Vagina (tissue), 2 donors: ENCODE measurements at places on chromosomes 3 and 15.

GRCh38 chr3:179531576-179531975, 31.1 kb upstream of the ACTL6A start:
- DNase-seq, result no peak

DNA sequence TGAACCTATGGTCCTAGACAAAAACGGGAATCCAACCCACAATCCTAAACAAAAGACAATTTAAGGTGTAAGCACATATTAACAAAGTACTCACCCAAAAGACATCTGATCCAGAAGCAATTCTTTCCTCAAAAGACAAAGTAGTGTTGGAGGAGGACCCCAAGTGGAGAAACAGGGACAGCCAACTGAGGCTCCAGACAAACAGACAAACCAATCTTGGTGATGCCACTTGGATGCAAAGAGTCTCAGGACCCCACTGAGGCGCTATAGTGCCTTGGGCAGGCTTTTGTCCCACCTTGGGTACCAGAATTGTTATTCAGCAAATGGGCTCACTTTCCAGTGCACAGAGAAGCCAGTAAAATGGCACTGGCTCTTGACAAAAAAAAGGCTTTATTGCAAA, 613.8 kb downstream of the DIPK2A start:
- DNase-seq, result no peak

GRCh38 chr3:170258105-170258487, 35.9 kb downstream of the PRKCI start:
- DNase-seq, result no peak

DNA sequence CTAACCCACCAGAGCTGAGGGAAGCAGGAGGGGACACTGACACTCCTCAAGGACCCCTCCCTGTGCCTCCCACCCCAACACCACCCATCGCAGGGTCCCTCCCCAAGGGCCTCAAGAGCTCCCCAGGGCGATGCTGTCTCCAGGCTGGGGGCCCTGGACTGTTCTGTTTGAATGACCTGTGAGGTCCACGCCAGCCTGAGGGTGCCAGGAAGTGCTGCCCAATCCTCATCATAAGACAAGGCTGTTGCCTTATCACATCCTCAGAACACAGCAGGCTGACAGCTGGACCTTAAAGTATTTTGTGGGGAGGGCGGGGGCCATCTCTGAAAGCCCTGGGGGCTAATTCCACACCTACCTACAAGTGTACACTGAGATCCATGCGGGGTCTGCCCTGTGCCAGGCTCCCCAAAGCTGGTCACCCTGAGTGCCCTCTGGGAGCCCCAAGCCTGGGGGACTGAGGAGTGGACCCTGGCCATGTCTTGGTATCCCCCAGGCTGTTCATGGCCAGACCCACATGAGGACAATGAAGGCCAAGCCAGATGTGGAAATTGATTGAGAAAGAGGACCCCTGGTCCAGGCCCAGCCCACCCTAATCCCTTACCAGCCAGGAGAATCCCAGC, 23.8 kb upstream of the GOLGA6C start:
- no peak for DNase-seq

DNA sequence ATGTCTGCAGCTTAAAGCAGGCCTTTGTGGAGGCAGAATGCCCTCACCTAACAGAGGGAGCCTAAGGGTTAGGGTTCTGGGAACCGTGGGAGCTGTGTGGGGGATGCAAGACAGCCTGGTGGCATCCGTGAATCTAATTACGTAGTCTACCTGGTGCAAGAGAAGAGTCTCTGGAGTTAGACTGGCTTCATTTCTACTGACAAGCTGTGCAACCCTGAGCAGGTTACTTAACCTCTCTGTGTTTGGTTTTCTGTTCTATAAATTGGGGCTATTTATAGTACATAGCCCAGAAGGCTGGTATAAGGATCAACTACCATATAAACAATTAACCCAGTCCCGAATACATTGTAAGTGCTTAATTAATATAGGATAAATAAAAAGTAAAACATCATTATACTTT, 8.3 kb downstream of the TNFAIP8L3 start:
- no peak for DNase-seq

DNA sequence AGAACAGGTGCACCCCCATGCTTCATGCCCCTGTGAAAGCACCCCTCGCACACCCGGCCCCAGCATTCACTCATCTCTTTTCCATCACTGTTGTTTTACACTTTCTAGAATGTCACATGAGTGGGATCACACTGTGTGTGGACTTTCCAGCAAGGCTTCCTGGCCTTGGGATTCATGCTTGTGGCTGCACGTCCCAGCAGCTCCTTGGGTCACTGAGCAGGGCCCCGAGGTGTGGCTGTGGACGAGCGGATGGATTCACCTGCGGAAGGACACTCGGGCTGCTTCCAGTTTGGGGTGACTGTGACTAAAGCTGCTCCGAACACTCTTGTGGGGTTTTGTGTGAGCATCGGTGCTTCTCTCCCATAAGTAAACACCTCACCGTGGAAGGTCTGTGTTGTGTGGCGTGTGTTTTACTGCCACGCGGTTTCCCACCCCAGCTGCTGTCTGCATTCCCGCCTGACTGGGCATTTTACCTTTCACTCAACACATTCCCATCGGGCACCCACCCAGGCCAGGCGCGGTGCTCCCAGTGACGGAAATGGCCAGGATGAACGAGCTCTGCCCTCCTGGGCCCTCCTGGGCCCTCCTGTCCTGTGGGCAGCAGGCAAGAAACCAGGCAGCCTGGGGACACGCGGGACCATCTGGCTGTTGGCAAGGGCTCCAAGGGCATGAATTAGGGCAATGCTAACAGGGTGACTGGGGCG, 41.4 kb downstream of the DNAJB8 start:
- no peak for DNase-seq

DNA sequence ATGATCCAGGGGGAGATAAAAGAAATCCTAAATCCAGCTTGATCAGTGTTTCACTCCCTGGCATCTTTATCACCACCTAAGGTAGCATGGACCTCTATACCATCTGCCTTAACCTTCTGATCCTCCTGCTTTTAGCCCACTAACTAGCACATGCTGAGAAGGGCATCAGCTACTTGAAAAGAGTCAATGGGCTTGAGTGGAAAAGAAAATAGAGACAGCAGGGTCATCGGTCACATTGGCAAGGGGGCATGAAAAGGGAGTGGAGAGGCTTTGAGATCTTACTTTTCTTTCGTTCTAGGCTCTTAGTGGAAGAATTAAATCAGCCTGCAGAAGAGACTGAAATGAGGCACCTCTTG, 239 bp upstream of the ZFYVE19 start:
- no peak for DNase-seq

- DNase-seq, result no peak
Measured at GRCh38 chr3:58639001-58639400, 27.6 kb downstream of the FAM3D start.

DNA sequence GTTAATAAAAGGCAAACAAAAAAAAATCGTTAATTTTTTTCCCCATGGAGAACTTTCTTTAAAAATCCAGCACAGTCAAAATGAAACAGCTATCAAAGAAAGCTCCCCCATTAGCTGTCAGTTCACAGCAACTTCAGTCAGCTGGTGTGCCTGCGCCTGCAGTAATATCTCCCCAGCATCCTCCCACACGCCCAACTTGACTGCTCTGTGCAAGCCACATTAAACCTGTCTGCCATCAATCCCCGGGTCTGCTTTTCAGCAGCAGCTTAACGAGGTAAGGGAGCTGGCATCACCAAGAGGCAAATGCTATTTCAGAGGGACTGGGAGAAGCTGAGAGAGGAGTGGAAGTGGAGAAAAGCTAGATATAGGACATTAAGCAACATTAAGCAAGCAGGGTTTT, 337.5 kb downstream of the GAP43 start:
- DNase-seq, result no peak

DNA sequence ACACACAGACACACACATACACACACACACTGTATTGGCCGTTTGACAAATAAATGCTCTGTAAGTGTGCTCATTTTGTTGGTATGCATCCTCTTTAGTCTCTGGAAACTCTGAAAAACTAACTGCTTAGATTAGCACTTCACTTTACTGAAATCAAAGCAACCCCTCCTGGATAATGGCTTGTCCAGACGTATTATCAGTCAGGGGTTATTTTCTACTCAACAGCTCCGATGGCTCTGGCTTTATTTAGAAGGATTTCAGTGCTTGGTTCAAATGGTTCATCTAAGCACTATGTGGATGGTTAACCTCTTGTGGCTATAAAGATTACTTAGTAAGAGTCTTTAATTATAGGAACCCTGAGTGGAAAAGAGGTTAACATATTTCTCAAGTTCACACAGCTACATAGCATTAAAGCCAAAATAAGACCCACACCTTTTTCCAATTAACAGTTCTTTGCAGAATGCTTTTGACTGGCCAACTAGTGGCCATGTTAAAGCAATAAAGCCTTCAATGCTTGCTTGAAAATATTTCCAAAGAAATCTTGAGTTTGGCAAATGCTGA, 516.1 kb upstream of the NAALADL2 start:
- no peak for DNase-seq

GRCh38 chr15:81573098-81573746, 199.2 kb upstream of the TMC3 start:
- DNase-seq, result no peak

DNA sequence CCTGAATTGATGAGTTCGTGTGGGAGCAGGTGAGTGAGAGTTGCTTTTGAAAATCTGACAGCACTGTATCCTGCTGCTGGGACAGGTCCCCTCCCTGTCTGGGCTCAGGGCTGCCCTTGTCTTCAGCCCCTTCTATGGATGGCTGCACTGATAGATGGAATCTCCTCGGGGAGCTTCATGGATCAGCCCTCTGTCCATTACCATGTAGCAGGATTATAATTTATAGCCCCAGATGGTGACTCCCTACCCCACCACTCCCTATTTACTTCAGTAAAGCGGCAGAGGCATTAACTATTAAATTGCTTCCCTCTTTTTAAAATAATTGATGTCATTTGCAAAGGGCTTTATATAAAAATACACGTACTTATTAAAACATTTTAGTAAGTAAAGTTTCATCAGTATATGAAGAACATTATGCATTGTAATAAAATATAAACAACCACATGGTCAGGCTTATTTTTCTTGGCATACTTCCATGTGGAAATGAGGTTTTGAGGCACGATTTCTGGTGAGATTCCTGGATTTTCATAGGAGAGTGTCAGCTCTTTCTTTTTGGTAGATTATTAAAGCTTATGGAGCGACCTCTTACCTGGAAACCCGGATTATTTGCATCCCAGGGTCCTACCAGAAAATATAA, 38.5 kb downstream of the MAP3K13 start:
- no peak for DNase-seq

- DNase-seq, result no peak
Measured at GRCh38 chr3:116601206-116601605, 108.4 kb upstream of the TUSC7 start.

DNA sequence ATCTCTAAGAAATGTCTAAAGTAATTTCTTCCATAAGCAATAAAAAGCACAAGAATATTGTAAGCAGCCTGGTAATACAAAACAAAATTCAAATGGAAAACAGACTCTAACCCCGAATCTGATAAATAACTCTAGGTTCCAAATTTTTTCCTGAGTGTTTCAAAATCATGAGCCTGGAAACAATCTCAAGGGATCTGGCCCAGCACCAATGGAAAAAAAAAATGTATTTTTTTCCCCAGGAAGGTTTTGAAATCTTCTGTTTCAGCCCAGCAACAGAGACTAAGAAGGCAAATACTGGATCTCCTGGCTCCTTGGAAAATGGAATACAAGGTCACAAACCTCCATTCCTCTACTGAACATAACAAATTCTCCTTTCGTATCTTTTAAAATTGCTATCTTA, 13.0 kb downstream of the TBC1D2B start:
- no peak for DNase-seq

DNA sequence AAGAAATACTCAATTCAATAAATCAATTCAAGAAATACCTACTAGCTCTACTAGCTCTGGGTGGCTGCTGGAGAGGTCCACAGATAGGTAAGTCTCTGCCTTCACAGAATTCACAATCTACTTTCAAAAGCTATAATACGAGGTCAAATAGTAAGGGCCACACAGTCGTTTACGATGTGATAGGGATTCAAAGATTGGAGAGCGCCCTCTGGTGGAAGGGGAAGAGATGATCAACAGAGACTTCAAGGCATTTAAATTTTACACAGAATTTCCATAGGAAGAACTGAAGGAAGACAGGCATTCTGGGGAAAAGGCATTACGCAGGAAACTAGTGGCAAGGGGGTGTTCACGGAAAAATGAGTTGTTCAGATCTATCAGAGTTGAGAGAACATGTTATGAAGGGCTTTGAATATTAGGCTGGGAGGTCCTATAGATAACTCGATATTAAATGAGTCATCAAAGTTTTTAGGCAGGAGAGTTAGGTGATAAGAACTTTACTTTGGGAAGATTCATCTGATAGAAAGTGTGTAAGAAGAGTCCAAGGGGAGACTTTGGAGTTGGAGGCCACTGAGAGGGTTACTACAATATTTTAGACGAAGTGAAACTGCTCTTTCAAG, 128.8 kb downstream of the FRMD5 start:
- no peak for DNase-seq

DNA sequence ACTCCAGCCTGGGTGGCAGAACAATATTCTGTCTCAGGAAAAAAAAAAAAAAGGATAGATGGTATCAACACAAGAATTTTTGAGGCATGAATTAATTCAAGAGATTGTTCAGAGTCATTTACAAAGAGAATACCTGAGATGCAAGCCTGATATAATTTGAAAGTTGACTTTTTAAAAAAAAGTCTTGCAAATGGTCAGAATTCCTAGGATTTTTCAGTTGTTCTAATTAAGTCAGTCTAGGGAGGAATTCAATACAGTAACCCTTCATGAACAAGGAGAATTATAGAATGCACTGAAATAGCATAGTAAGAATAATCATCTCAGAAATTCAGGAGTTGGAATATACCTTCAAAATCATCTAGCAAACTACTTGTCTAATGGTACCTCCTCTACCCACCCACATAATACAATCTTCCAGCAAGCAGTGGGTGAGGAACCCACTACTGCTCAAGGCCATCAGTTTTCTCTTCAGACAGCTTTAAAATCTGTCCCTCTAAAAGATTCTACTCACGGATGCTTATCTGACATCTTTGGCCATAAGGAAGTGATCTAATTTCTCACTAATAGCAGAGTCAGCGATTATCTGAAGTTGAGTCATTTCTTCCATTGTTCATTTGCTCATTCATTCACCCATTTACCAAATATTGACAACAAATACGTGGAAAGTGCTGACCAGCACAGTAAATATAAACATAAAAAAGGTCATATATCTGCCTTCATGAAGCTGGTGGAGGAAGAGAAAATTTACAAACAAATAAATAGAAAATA, 159.6 kb downstream of the GREM1 start:
- no peak for DNase-seq

GRCh38 chr3:71243229-71243628, 340.3 kb downstream of the FOXP1 start:
- DNase-seq, result no peak

DNA sequence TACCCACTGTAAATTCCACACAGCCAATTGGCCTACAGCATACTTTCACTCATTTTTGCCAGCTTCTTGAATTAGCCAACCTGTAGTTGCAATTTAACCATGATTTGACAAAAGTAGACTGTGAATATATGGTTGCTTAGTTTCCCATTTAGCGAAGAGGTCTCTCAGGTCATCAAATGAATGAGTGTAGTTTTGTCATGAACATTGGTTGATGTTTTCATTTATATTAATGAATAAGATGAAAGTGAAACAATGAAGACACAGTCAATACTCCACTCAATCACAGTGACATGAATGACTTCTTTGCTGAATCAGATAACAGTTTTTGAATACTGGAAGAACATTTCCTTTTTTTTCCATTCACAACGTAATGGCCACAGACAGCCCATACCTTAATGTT, 15.3 kb upstream of the FAM3D start:
- no peak for DNase-seq
